ENCODE measurements at places on chromosomes 16 and 17.

GRCh38 chr17:68790931-68791330 is 164.3 kb downstream of the ABCA8 start:
- DNase-seq = no peak

DNA sequence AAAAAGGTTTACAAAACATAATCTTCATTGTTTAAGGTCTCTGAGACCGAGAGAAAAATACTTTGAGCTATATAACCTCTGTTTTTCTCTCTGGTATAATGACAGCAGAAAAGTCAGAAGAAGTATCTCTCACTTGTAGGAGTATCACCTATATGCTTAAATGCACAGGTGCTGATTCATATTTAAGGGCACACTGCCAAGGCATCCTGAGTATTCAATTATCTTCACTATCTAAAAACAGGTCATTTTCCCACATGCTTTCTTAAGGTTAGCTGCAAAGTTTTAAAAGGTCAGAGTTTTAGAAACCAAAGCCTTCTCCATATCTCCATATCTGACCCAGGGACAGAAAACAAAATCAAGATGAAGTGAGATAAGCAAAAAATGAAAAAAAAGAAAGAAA is 99.3 kb upstream of the C17orf78 start:
- DNase-seq = no peak

DNA sequence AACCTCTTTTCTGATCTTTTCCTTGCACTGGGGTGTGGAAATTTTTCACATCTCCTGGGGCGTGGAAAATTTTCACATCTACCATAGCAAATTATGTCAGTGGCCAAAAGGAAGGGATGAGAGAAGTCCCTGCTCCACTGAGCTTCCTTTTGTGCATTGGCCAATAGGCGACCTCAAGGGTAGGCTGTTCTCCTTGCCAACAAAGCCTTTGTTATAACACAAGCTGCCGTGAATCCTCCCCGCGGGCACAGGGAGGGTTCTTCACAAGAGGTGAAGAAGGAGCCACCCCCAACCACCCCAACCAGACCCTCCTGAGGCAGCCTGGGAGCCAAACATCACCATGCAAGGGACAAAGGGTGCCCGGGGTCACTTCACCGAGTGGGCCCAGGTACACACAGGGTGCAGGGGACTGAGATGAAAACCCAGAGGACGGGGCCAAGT is 6.5 kb downstream of the SLC5A11 start:
- DNase-seq = no peak

- peak; percentile 69 for DNase-seq
Measured at GRCh38 chr17:75412455-75413317, 7.2 kb upstream of the GRB2 start.

DNA sequence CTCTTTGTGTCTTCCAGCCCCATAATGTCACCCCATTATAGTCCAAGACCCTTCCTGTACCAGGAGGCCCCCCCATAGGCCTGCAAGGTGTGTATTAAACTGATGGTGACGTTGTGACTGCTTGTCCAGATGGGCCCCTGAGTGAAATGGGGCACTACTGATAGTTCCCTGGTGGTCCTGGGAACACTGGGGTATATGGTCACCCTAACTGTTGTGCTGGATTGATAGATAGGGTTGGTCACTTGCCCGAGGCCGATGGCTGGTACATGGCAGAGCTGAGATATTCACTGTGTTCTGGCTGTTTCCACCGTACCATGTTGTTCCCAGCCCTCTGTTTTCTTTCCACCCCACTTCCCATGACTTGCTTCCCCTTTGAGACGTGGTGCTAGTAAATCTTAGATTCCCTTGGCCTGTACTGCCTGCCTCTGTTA is 4.3 kb downstream of the CNP start:
- no peak for DNase-seq

GRCh38 chr17:6041246-6041645 is 28.9 kb upstream of the WSCD1 start:
- no peak for DNase-seq

DNA sequence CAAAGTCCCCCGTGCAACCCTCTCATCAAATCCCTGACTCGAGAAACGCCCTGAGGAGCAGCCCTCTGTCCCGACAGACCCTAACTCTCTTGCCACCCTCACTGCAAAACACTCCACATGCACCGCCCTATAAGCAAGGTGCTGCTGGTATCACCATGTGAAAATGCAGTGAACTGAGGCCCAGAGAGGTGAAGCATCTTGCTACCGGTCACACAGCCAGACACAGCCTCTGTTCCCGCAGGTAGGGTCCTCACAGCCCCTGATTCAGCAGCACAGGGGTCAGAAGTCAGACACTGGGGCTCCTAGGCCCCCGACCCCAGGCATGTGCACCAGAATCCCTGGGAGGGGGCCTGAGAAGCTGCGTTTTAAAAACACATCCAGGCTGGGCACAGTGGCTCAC is 1.1 kb downstream of the CIBAR2 start:
- no peak for DNase-seq

DNA sequence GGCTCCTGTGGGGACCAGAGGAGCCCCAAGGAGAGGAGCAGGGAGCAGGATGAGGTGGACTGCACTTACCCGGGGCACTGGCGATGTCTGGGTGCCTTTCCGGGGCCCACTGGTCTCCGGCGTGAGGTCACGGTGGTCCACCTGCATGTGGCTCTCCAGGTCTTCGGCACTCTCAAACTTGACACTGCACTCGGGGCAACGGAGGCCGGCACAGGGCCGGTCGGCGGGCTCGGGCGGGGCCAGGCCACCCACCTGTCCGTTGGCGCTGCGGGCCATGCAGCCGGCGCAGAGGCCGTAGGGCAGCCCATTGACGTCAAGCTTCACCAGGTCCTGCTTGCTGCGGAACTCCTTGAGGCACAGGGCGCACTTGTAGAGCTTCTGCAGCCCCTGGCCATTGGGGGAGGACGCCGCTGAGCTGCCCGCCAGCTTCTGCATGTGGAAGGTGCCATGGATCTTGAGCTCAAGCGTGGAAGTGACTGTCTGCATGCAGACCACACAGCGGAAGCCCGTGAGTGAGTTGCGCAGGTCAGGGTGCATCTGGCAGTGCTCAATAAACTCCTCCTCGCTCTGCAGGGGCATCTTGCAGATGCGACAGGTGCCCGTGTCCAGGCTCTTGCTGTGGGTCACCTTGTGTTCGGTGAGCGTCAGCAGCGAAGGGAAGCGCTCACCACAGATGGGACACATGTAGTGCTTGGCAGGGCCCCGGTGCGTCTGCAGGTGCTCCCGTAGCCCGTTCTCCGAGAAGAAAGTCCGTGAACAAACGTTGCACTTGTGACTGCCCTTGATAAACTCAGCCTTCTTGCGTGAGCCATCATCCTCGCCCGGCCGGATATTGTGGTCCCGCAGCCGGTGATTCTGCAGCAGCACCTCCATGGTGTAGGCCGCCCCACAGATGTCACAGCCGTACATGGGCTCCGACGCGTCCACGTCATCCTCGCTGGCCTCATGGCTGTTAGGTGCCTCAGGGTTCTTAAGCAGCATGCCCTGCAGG is 220.0 kb downstream of the ZNF423 start:
- DNase-seq = no peak

- no peak for DNase-seq
Measured at GRCh38 chr17:81641825-81642489, 5.0 kb downstream of the TSPAN10 start.

GRCh38 chr17:79988185-79988971 is 47.3 kb downstream of the TBC1D16 start:
- no peak for DNase-seq

GRCh38 chr17:55727920-55728319 is 5.3 kb upstream of the TMEM100 start:
- no peak for DNase-seq

- no peak for DNase-seq
Measured at GRCh38 chr16:47492428-47493377, 31.6 kb downstream of the PHKB start.

- no peak for DNase-seq
Measured at GRCh38 chr16:6496996-6497395, 835.6 kb upstream of the RBFOX1 start.

DNA sequence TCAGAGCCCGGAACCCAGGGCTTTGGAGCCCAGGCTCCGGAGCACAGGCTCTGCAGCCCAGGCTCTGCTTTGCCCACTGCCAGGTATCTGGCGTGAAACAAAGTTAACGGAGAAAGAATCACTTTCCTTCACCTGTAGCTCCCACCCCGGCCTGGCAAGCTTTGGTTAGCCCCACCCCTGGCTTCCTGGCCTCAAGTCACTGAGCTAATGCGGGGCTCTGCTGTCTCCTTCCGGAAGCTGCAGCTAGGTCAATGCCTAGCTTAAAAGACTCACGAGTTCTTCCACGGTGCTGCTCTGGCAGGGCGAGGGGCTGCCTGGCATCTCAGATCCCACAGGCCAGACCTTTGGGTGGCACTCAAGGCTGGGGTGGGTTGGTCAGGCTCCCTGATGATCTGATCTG is 21.1 kb upstream of the SPPL2C start:
- DNase-seq = no peak

DNA sequence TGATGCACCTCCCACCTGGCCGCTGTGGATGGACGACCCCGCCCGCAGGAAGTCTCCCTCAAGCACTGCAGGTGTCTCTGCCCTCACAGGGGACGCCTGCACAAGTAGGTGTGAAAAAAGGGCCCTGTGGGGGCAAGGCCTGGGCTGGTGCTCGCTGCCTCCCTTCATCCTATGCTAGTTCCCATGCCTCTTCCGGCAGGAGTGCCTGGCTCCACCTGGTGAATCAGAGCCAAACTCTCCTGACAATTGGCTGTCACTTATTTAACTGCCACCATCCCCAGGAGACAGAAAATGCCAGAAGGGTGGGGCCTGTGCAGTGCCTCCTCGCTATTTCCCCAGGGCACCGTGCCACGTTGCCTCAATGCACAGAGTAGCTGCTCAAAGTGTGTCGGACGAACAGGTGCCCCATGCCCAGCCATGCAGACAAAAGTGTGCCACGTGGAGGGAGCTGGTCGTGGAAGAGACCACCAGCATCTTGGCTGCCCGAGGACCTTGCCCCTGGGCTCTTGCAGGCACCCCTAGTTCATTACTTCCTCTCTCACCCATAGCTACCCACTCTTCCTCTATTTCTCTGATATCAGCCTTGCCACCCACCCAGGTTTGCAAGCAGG is 170.7 kb downstream of the SEC14L1 start:
- no peak for DNase-seq

DNA sequence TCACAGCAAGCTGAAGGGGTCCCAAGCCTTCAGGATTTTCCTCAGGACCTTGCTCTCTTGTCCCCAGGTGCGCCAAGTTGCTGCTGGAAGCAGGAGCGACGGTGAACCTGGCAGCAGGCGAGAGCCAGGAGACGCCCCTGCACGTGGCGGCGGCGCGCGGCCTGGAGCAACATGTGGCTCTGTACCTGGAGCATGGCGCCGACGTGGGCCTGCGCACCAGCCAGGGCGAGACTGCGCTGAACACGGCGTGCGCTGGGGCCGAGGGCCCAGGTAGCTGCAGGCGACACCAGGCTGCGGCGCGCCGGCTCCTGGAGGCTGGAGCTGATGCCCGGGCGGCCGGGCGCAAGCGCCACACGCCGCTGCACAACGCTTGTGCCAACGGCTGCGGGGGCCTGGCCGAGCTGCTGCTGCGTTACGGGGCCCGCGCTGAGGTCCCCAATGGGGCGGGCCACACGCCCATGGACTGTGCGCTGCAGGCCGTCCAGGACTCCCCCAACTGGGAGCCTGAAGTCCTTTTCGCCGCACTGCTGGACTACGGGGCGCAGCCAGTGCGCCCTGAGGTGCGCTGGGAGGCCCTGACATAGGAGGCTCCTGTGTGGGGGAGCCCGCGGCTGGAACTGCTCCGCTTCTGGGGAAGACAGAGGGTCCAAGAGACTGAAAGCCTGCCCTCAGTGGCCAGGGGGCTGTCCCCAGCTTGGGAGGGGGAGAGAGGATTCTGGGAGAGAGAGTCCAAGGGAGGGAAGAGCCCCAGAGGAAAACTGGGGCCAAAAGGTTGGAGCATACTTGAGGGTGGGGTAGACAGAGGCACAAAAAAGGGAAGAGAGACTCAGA is 6.4 kb downstream of the ASB16 start:
- DNase-seq = no peak

GRCh38 chr17:39225959-39226683 is 376 bp upstream of the STAC2 start:
- no peak for DNase-seq

- no peak for DNase-seq
Measured at GRCh38 chr17:74305865-74306654, 20.0 kb upstream of the KIF19 start.

GRCh38 chr16:67803894-67804293 is 2.5 kb downstream of the RANBP10 start:
- DNase-seq = no peak

DNA sequence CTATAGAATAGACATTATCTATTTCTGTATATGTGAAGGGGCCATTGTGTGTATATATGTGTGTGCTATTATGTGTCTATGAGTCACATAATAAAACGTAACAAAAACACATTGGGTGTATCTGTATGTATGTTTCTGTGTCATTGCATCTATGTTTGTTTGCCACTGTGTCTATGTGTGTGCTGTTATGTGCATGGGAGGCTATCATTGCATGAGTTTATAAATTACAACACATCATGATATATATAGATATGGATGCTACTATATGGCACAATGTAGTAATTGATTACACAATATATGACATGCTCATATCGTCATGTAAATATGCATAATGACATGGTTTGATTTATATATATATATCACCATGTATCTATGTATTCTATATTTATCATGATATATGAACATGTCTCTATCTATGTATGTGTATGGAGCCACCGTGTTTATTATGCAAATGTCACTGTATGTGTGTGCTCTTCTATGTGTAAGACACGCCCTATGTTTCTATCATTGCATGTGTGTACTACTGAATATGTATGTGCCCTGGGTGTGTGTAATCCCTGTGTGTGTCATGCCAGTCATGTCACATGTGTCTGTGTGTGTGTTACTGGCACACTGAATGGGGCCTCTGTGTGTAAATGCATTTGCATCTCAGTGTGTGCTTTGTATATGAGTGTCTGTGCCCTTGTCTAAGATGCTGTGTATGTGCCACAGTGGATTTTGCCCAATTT is 1.4 kb upstream of the TSPOAP1 start:
- DNase-seq = no peak

- DNase-seq = no peak
Measured at GRCh38 chr16:29804455-29805231, 1.7 kb upstream of the MAZ start.

DNA sequence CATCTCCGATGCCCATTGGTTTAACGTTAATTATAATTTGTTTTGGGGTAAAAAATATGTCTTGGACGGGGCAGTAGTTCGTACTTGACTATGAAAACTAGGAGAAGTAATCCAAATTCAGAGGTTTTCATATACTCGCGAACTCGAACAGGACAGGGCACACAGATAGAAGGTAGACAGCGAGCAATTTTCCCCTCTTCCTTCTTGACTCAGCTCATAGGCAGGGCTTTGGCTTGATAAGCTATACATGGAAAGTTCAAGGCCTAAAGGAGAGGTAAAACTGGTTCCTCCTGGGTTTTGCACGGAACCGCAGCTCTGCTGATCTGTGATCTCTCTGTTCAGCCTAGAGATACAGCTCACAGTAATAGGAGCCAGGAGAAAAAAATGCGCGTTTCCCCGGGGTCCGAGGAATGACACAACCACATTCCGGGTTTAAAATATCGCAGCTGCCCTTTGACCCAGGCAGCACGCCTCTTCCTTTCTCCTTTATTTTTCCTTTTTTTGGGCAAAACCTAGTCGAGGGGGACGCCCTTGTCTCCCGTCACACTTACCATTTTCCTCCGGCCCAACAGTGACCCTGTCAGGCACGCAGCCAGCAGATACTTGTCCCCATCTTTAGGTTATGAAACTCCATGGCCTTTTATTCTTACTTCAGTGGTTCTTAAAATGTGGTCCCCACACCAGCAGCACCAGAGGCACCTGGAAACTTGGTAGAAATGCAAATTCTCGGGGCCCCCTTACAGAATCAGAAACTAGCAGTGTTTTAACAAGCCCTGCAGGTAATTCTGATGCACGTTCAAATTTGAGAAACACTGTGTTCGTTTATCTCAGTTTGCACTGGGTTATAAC is 1.7 kb upstream of the LASP1 start:
- no peak for DNase-seq

GRCh38 chr17:74212209-74212912 is 1.0 kb upstream of the TTYH2 start:
- DNase-seq = peak; percentile 20
